Sigmoid colon (tissue), 7 donors: ENCODE measurements at places on chromosomes 16 and 17. TPM values are rescaled to one million over a fixed set of nuclear protein-coding genes. Genes with fewer than 3 reads are reported as not detected.

GRCh38 chr17:55757659-55758058, 6.8 kb downstream of the PCTP start:
- DNase-seq = no peak

PRR35 gene
- not detected for total RNA-seq

GRCh38 chr17:79322211-79323123, 247.8 kb downstream of the ENGASE start:
- DNase-seq = no peak

OR4D1 gene
- not detected for total RNA-seq

- DNase-seq = no peak
Observed at GRCh38 chr16:72171236-72171635, 719 bp downstream of the PMFBP1 start.

GRCh38 chr17:73025041-73025560, 67.4 kb downstream of the SLC39A11 start:
- no peak for DNase-seq

GRCh38 chr16:85288869-85289660, 176.8 kb upstream of the CIBAR2 start:
- no peak for DNase-seq

DNA sequence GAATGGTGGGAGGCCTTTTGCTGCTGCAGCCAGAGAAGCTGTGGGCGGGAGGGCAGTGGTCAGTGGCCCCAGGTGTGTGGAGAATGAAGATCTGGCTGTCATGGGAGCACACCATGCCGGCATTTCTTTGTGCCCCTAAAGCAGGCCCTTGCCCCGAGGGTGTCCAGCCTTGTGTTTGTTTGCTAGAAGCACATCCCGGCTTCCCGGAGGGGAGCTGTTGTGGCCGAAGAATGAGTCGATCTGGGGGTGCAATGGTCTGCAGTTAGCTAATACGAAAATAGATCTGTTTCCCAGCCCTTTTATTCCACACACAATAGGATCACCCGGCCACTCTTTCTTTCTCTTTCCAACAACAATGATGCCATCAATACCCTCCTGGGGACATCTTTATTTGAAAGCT, 228.8 kb downstream of the CBLN1 start:
- no peak for DNase-seq

DNA sequence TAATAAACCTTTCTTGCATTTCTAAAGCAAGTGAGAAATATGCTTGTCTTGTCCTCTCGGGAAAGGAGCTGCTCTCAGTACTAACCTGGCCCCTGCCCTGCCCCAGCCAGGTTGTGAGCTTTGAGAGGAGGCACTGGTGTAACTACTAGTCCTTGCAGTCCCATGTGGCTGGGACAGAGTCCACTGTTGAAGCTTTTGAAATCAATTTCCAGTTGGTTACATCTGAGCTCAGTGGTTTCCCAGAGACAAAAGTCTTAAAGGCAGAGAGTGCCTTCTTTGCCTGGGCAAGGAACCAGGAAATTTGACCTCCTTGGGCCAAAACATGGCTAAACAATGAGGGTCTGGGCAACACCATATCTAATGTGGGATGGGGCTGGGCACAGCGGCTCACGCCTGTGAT, 48.7 kb downstream of the GSG1L start:
- DNase-seq = no peak

ST6GALNAC2 gene
- total RNA-seq = 8.6 TPM

- DNase-seq = no peak
Observed at GRCh38 chr17:10368561-10368960, 4.2 kb downstream of the MYH13 start.

CDH3 gene
- total RNA-seq = under 0.01 TPM

SCNN1B gene
- 2.9 TPM for total RNA-seq

SMIM36 gene
- total RNA-seq = not detected

GRCh38 chr16:66084306-66084705, 282.2 kb upstream of the CDH5 start:
- no peak for DNase-seq

DNA sequence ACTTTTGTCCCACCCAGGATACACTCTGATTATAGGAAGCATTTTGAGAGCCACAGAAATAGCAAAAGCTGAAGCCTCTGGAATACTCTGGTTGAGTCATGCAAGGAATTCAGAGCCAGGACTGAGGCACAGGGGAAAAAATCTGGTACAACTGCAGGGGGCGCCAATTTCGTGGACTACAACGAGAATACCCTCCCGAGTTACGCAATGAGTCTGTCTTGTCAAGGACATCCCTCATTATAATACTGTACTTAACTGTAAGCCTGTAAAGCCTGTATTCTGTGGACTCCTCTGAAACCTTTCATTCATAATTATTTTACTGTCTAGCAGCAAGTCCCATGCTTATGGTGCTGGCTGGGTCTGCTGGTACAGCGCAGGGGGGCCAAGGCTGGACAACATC, 7.8 kb downstream of the HOXB1 start:
- no peak for DNase-seq

DNA sequence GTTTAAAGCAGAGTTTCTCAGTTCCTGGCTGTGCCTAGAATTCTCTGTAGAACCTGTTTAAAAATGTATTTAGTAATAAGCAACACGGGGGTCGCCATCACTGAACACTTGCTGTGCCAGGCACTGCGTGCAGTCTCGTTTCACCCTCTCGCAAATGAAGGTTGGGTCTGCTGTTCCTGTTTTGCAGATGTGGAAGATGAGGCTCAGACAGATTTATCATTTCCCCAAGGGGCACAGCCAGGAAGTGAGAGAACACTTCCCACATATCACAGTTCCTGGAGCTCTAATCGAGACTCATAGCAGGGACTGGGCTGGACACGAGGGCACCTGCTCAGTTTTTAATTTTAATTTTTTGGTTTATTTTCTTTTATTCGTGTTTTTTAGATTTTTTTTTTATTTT, 122.7 kb downstream of the ABCC6 start:
- no peak for DNase-seq

HSD17B1 gene
- total RNA-seq = 1.4 TPM
